Keratinocyte (primary cell): ENCODE measurements at places on chromosomes 5 and 9.
A peak's percentile ranks its signal among the peaks of the same experiment; 100 is the strongest.

DNA sequence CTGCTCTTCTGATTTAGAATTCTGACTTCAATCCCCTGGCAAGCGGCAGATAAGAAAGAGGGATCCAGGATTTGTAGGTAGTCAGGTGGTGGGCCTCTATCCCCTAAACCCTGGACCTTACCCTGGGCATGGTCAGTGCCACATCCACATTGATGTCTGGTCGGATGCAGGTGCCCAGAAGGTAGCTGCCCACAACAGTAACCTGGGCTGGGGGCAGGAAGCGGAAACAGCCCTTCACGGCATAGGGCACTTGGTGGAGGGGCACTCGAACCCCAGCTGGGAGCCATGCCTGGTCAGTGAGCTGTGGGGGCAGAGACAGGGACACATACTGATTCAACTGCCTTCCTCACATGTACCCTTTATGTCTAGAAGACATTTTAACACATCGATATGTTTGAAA, 3.8 kb downstream of the NOL6 start:
- peaks cover 34% of the 10 kb centered on the region for H3K4me1 ChIP-seq
- H3K36me3 ChIP-seq, result peaks cover 49% of the 10 kb centered on the region
- H3K27ac ChIP-seq, result no peak overlapping the region
- DNase-seq, result no peak

- H3K4me3 ChIP-seq, result no peak overlapping the region
- H3K36me3 ChIP-seq, result peaks cover 66% of the 10 kb centered on the region
- peaks cover 46% of the 10 kb centered on the region for H3K4me1 ChIP-seq
- H3K27ac ChIP-seq, result peak overlapping the region; percentile 87
- no peaks in the 10 kb centered on the region for H3K27me3 ChIP-seq
These were observed 47.2 kb downstream of the BICD2 start for GRCh38 chr9:92717201-92718085.

GRCh38 chr5:132283423-132284043, 10.7 kb upstream of the SLC22A4 start:
- H3K4me1 ChIP-seq, result no peaks in the 10 kb centered on the region
- no peaks in the 10 kb centered on the region for H3K27me3 ChIP-seq
- H3K27ac ChIP-seq, result no peak overlapping the region
- H3K4me3 ChIP-seq, result no peak overlapping the region

GRCh38 chr5:74303578-74303977, 336.9 kb downstream of the ENC1 start:
- DNase-seq, result no peak
- H3K27me3 ChIP-seq, result no peaks in the 10 kb centered on the region
- no peak overlapping the region for H3K4me3 ChIP-seq
- H3K27ac ChIP-seq, result no peak overlapping the region

DNA sequence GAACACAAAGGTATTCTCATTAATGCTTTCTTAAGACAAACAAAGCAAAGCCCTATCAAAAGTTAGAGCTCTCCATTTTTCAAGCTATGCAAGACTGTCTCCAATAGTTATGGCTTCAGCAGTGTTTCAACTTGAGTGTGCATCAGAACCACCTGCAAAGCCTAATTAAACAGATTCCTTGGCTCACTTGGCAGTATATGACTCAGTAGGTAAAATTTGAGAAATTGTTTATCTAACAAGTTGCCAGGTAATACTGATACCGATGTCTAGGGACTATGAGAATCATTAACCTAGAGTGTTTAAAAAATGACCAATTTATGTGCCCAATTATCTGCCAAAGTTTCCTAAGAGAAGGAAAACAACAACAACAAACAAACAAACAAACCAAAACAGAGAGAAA, 60.3 kb upstream of the PARP8 start:
- H3K4me1 ChIP-seq, result no peaks in the 10 kb centered on the region
- H3K27me3 ChIP-seq, result no peaks in the 10 kb centered on the region
- H3K4me3 ChIP-seq, result no peak overlapping the region
- no peaks in the 10 kb centered on the region for H3K36me3 ChIP-seq

GRCh38 chr9:20726144-20726543, 42.1 kb downstream of the FOCAD start:
- H3K27ac ChIP-seq, result no peak overlapping the region
- no peak overlapping the region for H3K4me3 ChIP-seq
- peaks cover 8% of the 10 kb centered on the region for H3K4me1 ChIP-seq
- no peaks in the 10 kb centered on the region for H3K27me3 ChIP-seq
- no peaks in the 10 kb centered on the region for H3K36me3 ChIP-seq
- DNase-seq, result no peak

- peaks cover 12% of the 10 kb centered on the region for H3K36me3 ChIP-seq
- H3K27me3 ChIP-seq, result no peaks in the 10 kb centered on the region
- H3K27ac ChIP-seq, result no peak overlapping the region
These were observed 8.0 kb downstream of the PTCD2 start for GRCh38 chr5:72328172-72328571.

DNA sequence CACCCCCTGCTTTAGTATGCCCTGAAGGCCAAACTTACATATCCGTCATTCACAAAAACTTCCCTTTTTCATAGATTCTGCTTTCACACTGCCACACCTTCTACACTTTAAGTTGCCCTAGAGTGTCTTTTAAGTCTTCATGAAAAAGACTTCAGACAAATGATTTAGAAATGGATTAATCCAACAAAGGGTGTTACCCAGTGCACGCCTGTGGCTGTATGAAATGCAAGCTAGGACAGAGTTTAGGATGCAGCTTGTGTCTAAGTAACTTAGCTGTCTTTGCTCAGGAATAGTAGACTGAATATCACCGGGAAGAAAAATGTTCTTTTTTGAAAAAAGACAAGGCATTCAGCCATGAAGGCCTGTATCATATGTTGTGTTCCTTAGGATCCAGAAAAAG, 210.0 kb downstream of the MPDZ start:
- no peaks in the 10 kb centered on the region for H3K36me3 ChIP-seq
- H3K4me1 ChIP-seq, result peaks cover 6% of the 10 kb centered on the region
- no peak overlapping the region for H3K27ac ChIP-seq
- no peaks in the 10 kb centered on the region for H3K27me3 ChIP-seq
- DNase-seq, result no peak
- H3K4me3 ChIP-seq, result no peak overlapping the region
